ENCODE measurements at places on chromosomes 11 and 22.

- no peak for DNase-seq
Measured at GRCh38 chr22:24407278-24407665, 20.1 kb upstream of the ADORA2A start.

DNA sequence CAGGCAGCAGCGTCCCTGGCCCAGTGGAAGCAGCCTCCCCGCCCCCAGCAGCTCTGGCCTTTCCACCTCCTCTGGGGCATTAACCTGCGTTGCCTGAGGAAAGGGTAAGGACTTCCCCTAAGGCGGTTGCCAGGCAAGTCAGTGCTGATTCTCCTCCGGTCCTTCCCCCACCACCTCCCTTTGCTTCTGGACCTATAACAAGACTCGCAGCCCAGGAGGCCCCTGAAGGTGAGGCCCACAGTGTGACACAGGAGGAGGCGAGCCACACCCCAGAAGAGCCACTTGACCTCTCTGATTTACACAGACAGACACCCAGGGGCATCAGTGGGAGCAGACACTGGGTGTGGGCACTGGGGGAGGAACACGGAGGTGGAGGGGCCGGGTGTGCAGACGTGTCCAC is 35.4 kb downstream of the ASCL2 start:
- no peak for DNase-seq

DNA sequence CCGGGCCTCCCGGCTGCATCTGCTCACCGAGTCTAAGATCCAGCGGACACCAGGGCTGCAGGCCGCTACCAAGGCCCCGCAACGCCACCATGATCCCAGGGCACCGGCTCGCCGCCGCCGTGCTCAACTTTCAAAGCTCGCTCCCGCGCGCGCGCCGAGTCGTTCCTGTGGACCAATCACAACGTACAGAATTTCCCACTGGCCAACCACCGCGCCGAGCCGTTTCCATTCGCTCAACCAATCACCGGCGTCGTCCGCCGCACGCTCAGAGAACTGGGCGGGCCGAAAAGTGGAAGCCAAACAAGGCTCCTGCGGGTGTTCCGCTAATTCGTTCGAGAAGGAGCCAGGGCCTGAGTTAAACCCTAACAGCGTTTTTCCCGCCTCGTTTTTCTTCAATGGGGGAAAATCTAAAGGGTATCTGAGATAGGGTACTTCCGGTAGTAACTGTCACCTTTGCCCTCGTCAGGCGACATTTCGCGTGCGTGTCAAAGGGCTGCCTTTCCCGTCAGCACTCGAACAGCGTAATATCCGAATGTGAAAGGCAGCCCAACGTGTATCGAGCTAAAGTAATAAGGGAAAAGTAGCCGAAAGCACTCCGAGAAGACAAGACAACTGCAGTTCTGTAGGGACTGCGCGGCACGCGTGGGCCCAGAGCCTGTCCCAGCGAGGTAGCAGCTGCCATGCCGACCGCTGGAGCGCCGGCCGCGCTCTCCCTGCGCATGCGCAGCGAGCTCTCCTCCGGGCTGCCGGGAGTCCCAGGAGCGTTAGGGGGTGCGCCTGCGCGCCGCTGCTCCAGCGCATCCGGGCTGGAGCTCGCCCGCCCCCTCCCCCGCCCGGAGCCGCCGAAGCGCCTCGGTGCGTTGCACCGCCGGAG is at the start of the genes NCAPD3 and VPS26B:
NCAPD3 (minus strand) TSS at position 132 of the 874 bp plus-strand sequence; CDS start at position 91, 41 bp downstream.
VPS26B (plus strand) TSS at position 836 of the 874 bp plus-strand sequence. CDS start 452 bp downstream, outside the sequence.
- peak; percentile 95 for DNase-seq

GRCh38 chr11:16167706-16168487 is 188.4 kb downstream of the SOX6 start:
- DNase-seq = no peak

All from CD4-positive, alpha-beta T cell treated with Interleukin-2 at 100 ng/mL for 4 hours (primary cell).